ENCODE measurements at places on chromosomes 1 and 21.

- DNase-seq, result no peak
Measured at GRCh38 chr1:31013187-31013864, 52.2 kb downstream of the PUM1 start.

GRCh38 chr1:101203820-101204540 lies 32.8 kb upstream of the S1PR1 start:
- no peak for DNase-seq

- no peak for DNase-seq
Measured at GRCh38 chr1:53087332-53088285, 25.6 kb downstream of the PODN start.

DNA sequence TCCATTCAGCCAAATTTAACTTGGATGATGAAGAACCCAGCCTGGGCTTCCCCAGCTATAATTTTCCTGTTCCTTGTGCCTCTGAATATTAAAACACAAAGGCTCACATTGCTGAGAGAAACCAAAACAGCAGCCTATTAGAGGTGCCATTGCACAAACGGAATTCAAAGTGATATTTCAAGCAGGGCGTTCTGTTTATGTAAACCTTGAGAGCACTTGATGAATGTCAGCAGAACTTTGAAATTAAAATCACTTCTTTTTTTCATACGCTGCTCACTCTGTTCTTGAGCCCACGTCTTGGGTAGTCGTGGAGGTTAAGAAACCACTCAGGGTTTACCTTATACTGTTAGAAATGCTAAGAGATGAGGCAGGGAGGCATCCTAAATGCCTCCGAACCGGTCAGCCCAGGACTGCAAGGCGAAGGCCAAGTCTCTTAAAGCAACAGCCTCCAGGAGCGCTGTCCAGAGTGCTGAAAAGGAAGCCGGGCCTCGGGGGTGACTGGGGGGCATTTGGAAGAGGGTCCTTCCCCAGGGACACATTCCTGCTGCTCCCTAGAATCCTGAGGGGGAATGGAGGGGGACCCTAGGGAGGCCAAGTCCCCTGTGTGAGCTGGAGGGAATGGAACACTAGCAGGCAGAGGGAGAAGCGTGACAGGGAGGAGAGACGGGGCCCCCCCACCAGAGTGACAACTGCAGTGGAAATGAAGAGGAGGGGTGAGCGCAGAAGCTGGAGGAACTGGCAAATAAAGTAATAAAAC lies 154.8 kb upstream of the VAMP3 start:
- peak; percentile 5 for DNase-seq

DNA sequence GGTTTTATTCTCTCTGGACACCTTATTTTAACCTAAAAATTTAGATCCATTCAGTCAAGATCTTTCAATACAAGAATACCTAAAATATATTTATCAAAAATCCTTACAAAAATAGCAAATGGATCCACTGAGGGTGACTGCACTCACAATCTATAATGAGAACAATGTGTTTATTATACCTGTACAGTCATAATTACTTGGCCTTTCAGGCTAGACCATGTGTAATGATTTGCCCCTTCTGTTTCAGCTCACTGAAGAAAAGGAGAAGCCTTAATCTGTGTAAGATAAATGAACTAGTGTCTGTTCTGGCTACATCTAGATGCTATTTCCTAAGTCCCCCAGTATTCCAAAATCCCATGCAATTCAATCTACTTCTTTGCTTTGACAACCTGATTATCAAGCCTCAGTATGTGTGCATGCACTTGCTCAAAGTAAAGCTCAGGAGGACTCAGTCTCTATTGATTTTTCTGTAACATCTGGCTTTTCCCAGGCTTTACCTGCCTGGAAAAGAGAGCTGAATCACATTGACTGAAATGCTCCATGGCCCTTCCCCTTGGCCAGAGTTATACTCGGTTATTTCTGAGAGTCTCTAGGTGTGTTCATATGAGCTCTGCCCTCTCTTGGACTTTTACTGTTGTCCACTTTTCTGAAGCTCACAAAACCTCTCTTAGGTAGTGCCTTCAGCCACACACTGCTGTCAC lies 27.6 kb downstream of the CRP start:
- no peak for DNase-seq

DNA sequence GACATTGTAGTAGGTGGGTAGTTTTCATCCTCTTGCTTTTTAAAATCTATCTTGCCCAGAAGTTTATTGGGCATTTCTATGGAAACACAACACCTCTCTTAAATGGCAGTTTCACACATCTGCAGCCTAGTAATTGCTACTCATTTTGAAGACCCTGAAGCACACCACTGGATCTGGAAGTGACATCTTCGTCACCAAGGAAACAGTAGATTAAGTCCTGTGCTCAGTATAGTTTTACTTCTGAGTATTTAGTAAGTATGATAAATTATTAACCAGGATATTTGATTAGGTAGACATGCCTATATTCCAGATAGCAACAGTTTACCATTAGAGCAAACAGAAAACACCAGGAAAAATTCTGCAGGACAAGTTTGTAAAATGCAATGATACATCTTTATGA lies 48.7 kb downstream of the UCK2 start:
- no peak for DNase-seq

- peak; percentile 80 for DNase-seq
Measured at GRCh38 chr1:116485071-116485735, 85.6 kb downstream of the CD58 start.

DNA sequence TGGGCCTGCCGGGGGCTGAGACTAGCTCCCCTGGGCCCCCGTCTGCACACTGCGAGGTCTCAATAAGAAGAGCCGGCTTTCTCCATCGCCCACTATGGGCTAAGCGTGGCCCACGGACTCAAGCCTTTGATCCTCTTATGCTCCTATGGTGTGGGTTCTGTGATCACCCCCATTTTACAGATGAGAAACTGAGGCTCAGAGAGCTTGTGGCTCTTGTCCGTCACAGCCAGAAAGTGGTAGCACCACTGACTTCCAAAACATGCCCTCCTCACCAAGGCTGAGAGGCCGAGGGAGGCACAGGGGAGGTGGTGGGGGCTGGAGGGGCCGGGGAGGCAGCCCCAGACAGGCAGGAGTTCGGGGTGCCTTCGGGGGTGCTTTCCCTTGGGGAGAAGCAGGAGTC lies 39.0 kb upstream of the CASZ1 start:
- no peak for DNase-seq

- no peak for DNase-seq
Measured at GRCh38 chr1:156666862-156667609, 10.2 kb downstream of the NES start.

- no peak for DNase-seq
Measured at GRCh38 chr1:215397843-215398242, 169.3 kb upstream of the KCTD3 start.

DNA sequence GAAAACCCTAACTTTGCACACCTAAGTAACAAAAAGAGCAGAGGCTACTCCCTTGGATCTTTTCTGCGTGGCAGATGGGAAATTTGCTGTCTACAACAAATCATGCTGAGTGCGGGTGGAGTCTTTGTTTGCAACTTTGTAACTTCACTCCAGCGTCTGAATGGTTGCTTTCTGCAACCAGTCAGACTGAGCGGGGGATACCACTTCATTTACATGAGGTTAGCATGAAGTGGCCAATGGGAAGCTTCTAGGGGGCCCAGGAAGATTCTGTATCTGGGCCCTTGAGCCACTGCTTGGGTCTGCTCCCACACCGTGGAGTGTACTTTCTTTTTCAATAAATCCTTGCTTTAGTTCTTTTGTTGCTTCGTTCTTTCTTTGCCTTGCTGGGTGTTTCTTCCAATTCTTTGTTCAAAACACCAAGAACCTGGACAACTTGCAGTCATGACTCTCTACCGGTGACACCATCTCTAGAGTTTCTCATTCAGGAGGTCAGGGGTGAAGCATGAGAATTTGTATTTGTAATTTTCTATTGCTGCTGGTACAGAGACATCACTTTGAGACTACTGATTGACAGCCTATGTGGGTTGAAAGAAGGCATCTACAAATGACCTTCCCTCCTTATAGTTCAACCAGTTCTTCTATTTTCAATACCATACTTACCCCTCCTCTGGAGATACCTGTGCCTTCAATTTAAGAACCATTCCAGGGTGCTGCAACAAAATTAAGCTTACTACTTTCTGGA lies 55.8 kb upstream of the RC3H1 start:
- DNase-seq, result no peak

- no peak for DNase-seq
Measured at GRCh38 chr1:53138991-53139884, 3.2 kb downstream of the SLC1A7 start.

GRCh38 chr1:160048335-160048734 lies 16.5 kb upstream of the PIGM start:
- DNase-seq, result no peak

- DNase-seq, result no peak
Measured at GRCh38 chr1:223474804-223475203, 81.6 kb downstream of the CCDC185 start.

GRCh38 chr1:23481026-23481597 lies 2.9 kb downstream of the ASAP3 start:
- no peak for DNase-seq

GRCh38 chr1:200275415-200275814 lies 134.4 kb downstream of the ZNF281 start:
- no peak for DNase-seq

DNA sequence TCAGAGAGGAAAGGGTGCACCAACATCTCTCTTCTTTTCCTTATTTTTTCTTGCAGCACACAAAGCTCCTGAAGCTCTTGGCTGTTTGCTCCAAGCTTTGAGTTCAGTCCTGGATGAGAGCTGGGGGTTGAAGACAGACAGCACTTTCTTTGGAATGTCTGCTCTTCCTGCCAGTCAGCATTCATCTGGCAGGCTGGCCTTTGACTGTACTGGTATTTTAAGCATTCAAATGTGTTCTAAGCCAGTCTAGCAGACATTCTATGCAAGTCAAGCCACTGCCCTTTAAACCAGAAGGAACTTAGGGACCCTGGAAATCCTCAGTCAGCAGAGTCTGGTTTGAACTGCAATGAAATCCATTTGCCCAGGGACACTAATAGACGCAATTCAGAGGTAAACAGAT lies 45.0 kb downstream of the XCL1 start:
- no peak for DNase-seq

- DNase-seq, result no peak
Measured at GRCh38 chr1:100722221-100722620, 2.7 kb downstream of the VCAM1 start.

GRCh38 chr1:91885213-91885715 lies 687 bp downstream of the TGFBR3 start:
- DNase-seq, result no peak

GRCh38 chr1:75791022-75791421 lies 5.0 kb downstream of the RABGGTB start:
- DNase-seq, result no peak

DNA sequence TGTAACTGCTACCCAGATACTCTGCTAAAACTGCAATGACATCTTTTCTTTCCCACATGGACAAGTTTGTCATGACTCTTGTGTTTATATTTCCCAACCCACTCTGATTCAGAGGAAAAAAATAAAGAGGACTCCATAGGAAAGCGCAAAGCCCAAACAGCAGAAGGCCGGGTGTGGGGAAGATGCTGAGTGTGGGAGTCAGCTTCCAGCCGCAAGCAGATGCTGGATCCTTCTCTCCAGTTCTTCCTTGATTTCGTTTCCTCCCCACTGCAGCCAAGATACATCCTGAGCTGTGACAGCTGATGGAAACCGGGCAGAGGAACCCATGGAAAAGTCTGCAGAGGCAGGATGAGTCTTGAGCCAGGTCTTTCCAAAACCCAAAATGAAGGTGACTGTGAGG lies 498.2 kb downstream of the PLPP3 start:
- DNase-seq, result no peak
